CD4-positive, CD25-positive, alpha-beta regulatory T cell (primary cell): ENCODE measurements at places on chromosomes 11 and 22. TPM values are rescaled to one million over a fixed set of nuclear protein-coding genes. Genes with fewer than 3 reads are reported as not detected.

GRCh38 chr22:42470366-42471082, 38.3 kb upstream of the NFAM1 start:
- no peak for DNase-seq

DNA sequence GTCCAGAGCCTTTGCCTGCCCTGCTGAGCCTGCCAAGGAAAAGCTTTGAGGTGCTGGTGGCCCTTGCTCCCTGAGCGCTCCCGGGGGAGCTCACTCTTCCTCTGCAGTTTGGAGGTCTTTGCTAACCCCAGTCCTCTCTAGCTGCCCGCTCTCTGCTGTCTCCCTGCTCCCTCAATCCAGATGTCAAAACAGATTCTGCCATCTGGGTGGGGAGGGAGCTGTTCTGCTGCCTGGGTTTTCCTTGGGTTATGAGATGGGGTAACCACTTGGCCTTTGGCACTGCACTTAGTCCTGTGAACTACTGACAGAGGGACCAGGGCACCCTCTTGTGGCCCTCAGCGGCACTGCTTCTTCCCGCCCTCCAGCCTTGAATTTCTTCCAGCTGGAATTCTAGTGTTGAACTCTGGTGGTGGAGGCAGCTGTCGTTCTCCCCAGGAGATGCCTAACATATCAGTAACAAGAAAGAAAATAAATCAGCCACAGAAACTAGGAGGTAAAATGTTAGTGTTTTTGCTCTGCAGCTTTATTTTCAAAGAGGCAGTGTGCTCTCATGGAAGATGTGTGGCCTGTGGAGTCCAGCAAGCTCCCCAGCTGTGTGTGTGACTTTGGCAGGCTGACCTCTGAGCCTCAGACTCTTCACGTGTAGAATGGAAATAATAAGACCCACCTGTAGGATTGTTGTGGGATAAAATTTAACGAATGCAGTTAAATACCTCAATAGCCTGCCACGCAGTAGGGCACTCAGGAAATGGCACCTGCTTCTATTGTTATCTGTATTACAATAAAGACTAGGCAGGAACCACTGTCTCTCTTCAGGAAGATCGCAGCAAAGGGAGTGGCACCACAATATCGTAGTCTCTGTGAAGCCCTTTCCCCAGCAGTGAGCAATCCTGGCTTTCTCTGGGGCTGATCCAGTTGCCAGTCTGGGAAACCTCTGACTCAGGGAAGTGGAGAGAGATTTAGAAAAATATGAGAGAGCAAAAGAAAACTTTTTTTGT, 23.4 kb downstream of the ARFGAP2 start:
- peak; percentile 40 for DNase-seq

- peak; percentile 64 for DNase-seq
Measured at GRCh38 chr11:76810151-76810853, 27.1 kb downstream of the TSKU start.

DNA sequence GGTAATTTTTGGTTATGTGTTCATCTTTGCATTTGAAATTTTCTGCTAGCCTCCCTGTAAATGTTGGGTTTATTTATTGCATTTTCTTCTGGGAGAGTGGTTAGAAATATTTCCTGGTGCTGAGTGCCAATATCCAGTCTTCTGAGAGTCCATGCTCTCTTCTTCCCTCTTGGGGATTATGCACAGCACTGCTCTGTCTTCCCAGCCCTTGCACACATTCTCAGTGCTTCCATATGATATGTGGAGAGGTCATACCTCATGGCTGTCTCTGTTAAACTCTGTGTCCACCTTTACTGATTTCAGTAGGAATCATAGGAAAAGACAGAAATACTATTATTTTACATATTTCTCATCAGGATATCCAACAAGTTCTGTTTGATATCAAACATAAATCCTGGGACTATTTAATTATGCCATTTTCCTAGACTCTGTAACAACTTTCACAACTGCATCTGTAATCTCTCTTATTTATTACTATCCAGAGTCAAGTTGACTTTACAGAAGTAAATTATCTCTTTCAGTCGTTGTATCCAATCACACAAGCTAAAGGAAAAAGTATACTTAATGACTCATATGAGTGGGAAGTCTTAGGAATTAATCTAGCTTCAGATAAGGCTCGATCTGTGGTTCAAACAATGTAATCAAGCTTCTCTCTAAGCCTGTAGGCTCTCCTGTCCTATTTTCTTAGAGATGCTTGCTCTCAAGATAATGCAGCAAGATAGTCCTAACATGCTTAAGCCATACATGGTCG, 2.7 kb upstream of the NXPE1 start:
- DNase-seq: no peak

DNA sequence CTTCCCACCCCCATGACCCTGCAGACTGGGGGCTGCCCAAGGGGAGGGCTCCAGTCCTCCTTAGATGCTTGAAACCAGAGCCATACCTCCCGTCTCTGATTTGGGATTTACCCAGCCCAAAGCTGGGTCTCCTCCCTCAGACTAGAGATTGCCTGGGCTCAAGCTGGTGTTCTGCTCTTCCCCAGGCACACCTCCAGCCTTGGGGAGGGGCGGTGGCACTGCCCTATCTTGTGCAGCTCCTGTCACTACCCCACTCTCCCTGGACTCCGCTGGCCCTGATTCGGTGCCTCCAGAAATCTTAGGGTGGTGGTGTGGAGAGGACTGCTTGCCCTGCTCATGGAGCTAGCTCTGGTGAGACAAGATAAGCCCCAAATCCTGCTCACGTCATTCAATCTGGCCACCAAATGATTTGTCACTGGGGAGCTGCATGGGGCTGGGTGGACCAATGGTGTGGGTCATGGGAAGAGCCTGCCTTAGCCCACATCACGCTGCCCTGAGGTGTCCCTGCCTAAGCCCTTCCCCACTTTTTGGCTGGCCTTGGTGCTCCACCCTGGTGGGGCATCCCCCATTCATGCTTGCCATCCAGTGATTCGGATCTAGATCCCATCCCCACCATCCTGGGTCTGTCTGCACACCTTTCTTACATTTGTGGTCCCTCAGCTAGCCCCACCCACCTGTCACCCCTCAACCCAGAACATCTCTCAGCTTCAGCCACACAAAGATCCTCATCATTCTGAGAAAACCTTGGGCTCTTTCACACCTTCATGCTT, 87.7 kb downstream of the PDE2A start:
- DNase-seq: no peak

DNA sequence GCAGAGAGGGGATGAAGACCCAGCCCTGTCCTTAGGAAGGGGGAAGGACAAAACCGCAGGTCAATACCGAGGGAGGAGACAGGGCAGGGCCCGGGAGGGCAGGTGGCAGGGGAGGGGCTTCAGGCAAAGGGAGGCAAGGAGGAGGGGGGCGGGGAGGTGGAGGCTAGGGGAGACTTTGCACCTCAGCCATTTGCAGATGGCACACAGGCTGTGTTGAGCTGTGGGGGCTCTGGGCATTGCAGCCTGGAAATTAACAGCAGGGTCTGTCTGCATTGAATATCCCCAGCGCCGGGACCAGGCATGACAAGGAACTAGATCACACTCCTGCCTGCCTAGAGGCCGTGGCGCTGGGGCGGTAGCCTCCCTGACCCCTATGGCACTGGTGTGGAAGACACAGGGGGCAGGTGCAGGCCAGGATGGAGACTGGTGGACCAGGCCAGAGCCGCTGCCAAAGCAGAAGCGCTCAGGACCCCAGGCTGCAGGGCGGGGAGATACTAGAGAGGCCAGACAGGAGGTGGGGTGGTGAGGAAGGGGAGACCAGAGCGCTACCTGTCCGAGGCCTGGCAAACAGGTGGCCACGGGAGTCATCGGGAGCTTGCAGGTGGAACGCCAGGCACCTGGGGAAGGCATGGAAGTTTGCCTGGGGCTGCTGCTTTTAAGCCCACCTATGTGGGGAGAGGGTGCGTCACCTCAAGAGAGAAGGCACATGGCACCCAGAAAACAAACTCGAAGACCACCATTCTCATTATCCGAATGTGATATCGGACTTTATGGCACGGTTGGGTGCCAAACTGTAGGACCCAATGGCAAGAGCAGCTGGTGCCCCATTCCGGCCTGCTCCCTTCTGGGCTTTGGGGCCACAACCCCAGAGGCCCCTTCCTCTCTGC, 11.5 kb downstream of the CBX6 start:
- DNase-seq: no peak

- no peak for DNase-seq
Measured at GRCh38 chr11:76382209-76382608, 1.1 kb downstream of the GVQW3 start.

- no peak for DNase-seq
Measured at GRCh38 chr11:87645626-87646025, 529.6 kb downstream of the RAB38 start.

DNA sequence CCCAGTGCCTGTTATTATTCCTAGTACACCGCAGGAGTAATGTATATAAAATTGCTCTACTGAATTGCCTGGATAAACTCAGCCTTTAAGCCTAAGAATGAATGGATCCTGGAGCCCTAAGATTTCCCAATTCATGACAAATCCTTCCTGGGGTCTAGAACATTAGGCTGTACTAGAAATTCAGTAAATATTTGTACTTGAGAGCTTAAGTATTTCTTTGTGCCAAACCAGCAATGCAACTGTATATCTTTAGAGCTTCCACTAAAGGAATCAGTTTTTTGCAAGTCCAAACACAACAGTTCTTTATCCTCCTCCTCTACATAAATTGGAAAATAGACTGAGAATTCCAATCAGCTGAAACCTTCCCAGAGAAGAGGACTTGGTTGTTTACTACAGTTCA, 65.6 kb downstream of the FAM168A start:
- no peak for DNase-seq

DNA sequence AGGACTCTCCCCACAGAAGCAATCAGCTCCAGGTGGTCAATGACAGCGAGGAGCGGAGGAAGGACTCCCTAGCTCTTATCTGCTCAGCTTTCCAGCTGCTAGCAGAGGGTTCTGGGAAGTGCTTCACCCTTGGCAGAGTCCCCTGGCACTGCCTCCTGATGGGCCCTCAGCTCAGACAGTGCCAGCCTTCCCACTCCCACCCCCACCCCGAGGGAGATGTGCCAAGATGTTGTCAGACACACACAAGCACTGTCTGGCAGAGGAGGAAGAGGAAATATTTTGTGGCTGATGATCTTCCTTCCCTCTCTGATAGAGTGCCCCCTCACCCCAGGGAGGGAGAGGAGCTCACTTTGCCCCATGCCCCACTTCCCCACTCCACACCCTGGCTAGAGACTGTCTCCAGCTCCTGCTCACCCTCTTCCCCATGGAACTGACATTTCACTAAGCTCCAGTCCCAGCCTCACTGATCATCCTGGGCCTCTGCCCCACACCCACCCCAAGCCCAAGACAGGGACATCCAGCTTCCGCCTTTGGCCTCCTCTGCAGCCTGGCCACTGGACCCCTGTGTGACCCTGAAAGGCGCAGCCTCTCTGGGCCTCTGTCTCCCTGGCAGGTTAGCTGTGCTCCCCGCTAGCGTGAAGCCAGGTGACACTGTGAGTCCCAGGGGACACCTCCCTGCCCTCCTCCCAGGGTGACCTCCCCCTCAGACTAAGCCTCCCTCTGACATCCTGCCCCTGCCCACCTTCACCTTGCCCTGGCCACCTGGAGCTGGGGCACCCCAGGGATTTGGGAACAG, 44.5 kb downstream of the SLCO2B1 start:
- DNase-seq: no peak

GRCh38 chr11:31060880-31061279, 308.7 kb downstream of the DCDC1 start:
- DNase-seq: no peak

GRCh38 chr11:73752216-73752867, 8.5 kb downstream of the RAB6A start:
- no peak for DNase-seq

GRCh38 chr11:83070044-83070701, 1.5 kb downstream of the RAB30 start:
- DNase-seq: no peak

Gene MPPED1
- not detected for total RNA-seq

Gene PTH
- not detected for total RNA-seq

Gene NRIP3
- total RNA-seq: 3.4 TPM

Gene FDXACB1
- total RNA-seq: 2.7 TPM

Gene FOLR3
- not detected for total RNA-seq

Gene OR52N4
- 1.6 TPM for total RNA-seq

Gene SMIM35
- total RNA-seq: 1.2 TPM
